Upper lobe of left lung (tissue), 6 donors: ENCODE measurements at places on chromosomes 7 and 10. TPM values are rescaled to one million over a fixed set of nuclear protein-coding genes. Genes with fewer than 3 reads are reported as not detected.

GRCh38 chr7:141074162-141074991, 513 bp downstream of the TMEM178B start:
- no peak for DNase-seq
- H3K4me3 ChIP-seq, result peak overlapping the region; percentile 5
- H3K4me1 ChIP-seq, result peaks cover 37% of the 10 kb centered on the region
- H3K27me3 ChIP-seq, result peaks cover 29% of the 10 kb centered on the region
- no peaks in the 10 kb centered on the region for H3K36me3 ChIP-seq

GRCh38 chr10:19904202-19904661, 88.0 kb downstream of the PLXDC2 start:
- H3K4me3 ChIP-seq, result no peak overlapping the region
- no peak overlapping the region for H3K27ac ChIP-seq
- H3K36me3 ChIP-seq, result no peaks in the 10 kb centered on the region
- H3K4me1 ChIP-seq, result no peaks in the 10 kb centered on the region
- DNase-seq, result no peak

- H3K36me3 ChIP-seq, result no peaks in the 10 kb centered on the region
- no peaks in the 10 kb centered on the region for H3K27me3 ChIP-seq
- no peak overlapping the region for H3K27ac ChIP-seq
- H3K4me3 ChIP-seq, result no peak overlapping the region
Observed at GRCh38 chr7:14720785-14721184, 181.8 kb downstream of the DGKB start.

LIPN gene
- total RNA-seq, result 0.91 TPM

GRCh38 chr10:42753126-42753506, 29.5 kb upstream of the BMS1 start:
- no peaks in the 10 kb centered on the region for H3K27me3 ChIP-seq
- H3K27ac ChIP-seq, result peak overlapping the region; percentile 73
- DNase-seq, result peak; percentile 95
- no peaks in the 10 kb centered on the region for H3K36me3 ChIP-seq
- peaks cover 21% of the 10 kb centered on the region for H3K4me1 ChIP-seq

TMEM270 gene
- total RNA-seq, result not detected

- H3K4me3 ChIP-seq, result no peak overlapping the region
- H3K36me3 ChIP-seq, result no peaks in the 10 kb centered on the region
- no peak overlapping the region for H3K27ac ChIP-seq
Observed at GRCh38 chr7:156497776-156498509, 142.6 kb upstream of the RNF32 start.

GRCh38 chr7:42627626-42628025, 284.2 kb downstream of the C7orf25 start:
- no peak overlapping the region for H3K27ac ChIP-seq
- DNase-seq, result no peak
- H3K27me3 ChIP-seq, result no peaks in the 10 kb centered on the region
- no peaks in the 10 kb centered on the region for H3K36me3 ChIP-seq
- no peaks in the 10 kb centered on the region for H3K4me1 ChIP-seq

FUOM gene
- 35.7 TPM for total RNA-seq

DIP2C gene
- total RNA-seq, result 12.1 TPM
